ENCODE measurements at places on chromosomes 11 and 22.

DNA sequence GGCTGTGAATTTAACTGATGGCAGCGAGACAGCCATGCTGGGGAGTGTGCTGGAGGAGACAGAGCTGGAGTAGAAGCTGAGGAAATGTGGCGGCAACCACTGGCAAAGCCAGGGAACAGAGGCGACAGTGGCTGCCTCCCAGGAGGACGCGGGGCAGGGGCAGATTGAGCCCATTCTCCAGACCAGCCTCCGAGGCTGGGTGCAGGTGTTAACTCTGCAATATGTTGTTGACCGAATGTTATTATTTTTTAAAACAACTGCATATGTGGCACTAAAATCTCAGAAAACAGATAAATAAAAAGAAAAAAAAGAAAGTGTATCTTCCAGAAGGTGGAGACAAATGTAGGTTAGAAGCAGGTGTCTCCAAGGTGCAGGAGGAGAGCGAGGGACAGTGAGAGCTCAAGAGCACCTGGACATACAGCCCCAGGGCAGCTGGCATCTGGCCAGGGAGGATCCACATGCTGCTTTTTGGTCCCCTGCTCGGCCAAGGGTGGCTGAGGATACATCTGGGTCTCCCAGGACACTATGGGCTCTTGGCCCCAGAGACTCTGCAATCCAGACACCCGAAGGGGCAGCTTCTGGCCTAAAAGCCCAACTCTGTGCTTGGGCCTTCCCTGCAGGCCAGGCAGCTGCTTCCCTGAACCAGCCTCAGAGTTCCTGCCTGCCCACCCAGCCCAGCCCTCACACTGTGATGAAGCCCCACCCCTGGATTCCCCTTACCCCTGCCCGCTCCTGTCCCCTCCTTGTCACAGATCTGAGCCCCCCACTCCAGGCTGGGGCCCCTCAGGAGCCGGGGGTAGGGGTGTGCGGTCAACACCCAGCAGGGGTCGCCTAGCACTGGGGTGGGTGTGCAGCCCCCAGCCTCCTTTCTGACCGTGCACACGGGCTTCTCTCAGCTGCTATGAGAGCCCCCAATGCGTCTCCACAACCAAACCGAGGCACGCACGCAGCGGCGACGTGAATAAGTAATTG is 12.9 kb downstream of the RTN4R start:
- no peak for DNase-seq

GRCh38 chr11:124211321-124211720 is 28.2 kb downstream of the OR10D3 start:
- peak; percentile 25 for DNase-seq

DNA sequence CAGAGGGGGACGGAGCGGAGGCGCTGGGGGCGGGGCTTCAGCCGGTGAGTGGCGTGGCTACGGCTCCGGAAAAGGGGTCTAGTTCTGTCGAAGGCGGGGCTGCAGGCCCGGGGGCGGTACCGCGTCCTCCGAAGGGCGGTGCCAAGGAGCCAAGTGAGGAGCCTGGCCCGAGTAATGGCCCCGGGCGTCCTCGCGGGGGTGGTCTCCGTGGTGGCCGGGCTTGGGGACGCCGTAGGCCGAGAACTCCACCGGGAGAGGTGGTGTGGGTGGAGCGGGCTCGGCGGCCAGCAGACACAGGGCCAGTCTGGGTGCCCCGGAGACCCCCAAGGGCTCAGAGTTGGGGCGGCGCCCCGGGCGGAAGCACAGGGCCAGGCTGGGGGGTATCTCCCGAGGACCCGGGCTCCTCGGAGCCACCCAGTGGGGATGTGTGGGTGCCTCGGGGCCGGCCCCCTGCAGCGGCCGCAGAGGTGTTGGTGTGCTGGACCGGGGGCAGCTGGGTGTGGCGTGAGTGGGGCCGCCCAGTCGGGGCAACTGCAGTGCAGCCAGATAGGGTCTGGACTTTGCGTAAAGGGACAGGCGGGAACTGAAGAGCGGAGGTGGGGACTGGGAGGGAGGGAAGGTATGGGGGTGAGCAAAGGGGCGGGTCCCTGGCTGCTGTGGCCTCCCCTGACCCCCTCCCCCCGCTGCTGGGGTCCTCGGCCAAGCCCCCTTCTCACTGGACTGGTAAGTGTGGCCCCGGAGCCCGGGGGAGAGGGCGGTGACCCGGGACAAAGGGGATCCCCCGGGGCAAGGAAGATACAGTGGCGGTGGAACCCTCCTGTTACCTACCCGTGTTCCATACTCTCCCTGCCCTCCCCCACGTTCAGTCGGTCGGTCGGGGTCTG is 838 bp downstream of the FKBP2 start:
- peak; percentile 63 for DNase-seq

DNA sequence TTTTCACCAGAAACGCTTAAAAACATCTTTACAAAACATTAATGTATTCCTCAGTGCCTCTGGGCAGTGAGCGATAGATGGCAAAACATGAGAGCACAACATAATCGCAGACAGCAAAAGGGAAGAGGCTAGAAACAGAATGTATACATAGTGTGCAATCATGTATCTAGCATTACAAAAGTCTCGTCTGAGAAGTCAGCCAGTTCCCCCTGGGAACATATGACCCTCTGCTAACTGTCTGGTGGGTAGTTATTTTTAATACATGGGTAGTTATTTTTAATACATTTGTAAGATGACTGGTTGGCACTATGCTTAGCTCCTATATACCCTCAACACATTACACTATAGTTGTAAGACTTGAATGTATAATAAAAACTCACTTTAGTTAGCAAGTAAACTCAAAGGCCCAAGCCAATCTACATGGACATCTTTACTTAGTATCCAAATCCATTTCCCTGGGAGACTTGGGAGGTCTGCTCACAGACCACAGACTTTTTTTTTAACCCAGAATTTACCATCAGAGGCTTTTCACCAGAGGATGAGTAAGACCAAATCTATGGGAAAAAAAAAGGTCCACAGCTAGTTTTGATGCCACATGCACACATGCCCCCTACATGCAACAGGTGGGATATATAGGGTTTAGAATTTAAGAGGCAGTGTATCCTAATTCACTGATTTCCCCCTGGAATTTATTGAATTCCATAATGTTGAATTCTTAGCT is 71.7 kb downstream of the AMBRA1 start:
- DNase-seq = no peak

DNA sequence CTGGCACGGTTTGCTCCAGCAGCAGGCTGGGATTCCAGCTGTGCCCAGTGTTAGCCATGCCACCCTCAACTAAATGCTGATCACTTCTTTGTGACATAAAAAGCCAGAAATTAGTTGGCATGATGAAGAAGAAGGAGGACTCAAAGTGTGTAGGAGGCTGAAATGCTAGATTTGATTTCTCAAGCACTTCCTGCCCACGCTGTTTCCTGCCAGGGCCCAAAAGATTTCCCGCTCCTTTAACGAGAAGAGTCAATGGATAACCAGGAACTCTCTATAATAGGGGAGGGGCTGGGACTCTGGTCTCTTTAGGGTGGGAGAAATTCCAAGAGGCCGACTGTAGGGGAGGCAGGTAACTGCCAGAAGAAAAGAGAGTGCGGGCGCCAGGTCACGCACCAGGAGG is 26.4 kb downstream of the APOL3 start:
- DNase-seq = no peak

DNA sequence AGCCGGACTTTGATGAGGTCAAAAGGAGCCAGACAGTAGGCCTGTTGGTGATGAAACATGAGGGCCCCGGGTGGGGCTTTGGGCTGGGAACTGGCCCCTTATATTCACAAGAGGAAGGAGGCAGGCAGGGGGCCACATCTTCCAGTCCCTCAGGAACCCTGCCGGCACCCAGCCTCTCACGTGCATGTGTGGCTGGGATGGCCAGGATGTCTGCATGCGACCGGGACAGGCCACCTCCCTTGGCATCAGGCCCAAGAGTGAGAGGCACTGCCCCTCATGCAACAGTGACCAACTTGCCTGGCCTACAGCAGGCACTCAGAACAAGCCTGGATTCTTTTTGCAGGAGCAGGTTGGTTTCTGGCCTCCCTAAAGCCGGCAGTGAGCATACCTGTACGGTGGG is 5.4 kb downstream of the SLC25A45 start:
- DNase-seq = no peak

DNA sequence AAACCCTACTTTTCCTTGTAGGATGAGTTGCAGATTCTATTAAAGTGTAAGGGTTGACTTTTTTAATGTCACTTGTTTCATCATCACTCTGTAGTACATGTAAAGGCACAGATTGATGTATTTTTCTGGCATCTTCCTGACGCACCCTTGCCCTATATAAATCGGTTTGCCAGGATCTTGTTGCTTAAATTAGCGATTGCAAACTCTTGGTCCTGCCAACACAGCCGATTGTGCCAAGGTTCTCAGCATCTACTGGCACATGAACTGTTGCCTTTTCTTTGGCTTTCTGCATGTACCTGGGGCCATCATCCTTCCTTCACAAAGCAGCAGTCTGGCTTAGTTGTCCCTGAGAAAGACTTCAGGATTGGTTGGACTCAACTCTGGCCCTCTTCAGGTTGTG is 7.5 kb upstream of the LIN7C start:
- DNase-seq = no peak

DNA sequence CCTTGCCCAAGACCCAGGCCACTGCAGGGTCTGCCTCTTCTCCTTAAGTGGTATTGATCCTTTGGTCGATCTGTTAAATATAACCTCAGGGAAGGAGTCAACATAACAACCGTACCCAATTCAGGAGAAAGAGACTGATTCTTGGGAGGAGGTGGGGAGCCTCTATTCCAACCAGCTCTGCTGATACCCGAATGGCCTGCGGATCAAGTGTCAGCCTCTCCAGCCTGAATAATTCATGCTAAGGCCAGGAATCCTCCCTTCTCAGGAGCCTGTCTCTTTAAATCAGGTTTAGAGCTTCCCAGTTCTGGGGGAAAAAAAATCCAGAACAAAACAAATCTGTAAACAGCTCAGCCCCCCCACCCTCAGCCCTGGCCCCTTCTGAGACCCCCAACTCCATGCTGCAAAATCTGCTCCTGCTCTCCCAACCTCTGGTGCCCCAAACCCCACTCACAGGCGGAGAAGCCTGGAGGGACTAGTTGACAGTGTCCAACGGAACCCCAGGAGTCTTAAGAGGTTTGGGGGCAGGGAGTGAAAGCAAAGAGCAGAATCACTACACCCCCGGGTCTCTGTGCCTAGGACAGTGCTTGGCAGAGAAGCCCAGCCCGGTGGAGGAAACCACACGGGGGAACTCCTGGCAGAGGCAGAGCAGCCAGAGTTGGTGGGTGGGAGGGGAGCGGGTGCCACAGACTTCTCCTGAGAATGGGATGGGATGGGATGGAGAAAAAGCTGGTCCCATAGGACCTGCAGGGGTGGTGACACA is 863 bp upstream of the TPBGL start:
- DNase-seq = no peak

DNA sequence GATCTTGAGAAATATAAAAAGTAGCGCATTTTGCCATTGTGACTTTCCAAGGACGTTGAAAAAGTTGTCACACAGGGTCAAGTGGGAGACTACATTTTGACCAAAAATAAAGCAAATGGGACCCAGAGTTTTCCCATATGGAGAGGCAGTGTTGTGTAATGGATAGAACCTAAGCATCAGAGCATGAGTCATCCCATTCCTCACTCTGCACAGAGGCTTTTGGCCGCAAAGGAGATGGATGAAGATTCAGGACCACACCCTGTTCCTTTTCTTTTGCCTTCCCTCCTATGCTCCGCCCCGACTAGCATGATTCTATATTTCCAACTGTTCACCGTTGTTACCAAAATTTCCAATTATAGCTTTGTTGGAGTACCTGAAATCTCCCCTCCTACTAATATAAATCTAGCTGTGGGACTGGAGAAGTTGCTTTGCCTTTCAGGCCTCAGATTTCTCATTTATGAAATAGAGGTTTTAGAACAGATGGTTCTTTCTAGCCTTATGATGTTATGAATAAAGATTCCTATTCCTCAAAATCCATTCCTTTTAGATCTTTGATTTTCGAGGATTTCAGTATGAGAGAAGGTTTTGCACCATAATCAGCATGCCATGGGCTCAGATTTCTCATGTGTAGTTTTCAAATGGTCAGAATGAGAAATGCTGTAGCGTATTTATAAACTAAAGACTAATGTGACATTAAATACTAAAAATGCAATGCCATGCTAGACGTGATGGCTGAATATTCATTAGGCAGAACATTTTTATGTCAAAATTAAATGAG is 921.9 kb upstream of the TENM4 start:
- DNase-seq = no peak

- DNase-seq = no peak
Measured at GRCh38 chr11:58674609-58675008, 52.1 kb downstream of the CNTF start.

- no peak for DNase-seq
Measured at GRCh38 chr11:122345586-122345985, 229.6 kb upstream of the BLID start.
